Keratinocyte (primary cell): ENCODE measurements at places on chromosomes 1 and 21. TPM values are rescaled to one million over a fixed set of nuclear protein-coding genes. Genes with fewer than 3 reads are reported as not detected.

The GNAT2 gene
- 0.17 to 0.23 TPM in 2 of 3 replicates, not detected in the other for polyA plus RNA-seq

The KRTAP20-3 gene
- not detected in 3 replicates for polyA plus RNA-seq

The MARK1 gene
- 6.1 to 11.3 TPM (median 8.4 TPM) in 3 replicates for polyA plus RNA-seq

The OR2AK2 gene
- not detected in 3 replicates for polyA plus RNA-seq

The ANGPTL3 gene
- not detected in 3 replicates for polyA plus RNA-seq

The FMO3 gene
- polyA plus RNA-seq, result not detected in 3 replicates

The C4BPA gene
- polyA plus RNA-seq, result not detected in 3 replicates

The CD244 gene
- polyA plus RNA-seq, result 0.12 TPM in 1 of 3 replicates, not detected in the others

The LIPI gene
- not detected in 3 replicates for polyA plus RNA-seq

The CD1E gene
- polyA plus RNA-seq, result not detected in 3 replicates

The MTHFR gene
- polyA plus RNA-seq, result 5.1 to 8.3 TPM (median 5.2 TPM) in 3 replicates
